ENCODE measurements at places on chromosomes 13 and 19. TPM values are rescaled to one million over a fixed set of nuclear protein-coding genes. Genes with fewer than 3 reads are reported as not detected.

The APOC4 gene
- not detected for total RNA-seq

The CCL25 gene
- not detected for total RNA-seq

The FCAR gene
- not detected for total RNA-seq

The ZNF682 gene
- total RNA-seq = 1.7 TPM

The SLC10A2 gene
- total RNA-seq = not detected

The CPB2 gene
- total RNA-seq = not detected

The FGF14 gene
- total RNA-seq = 0.33 TPM

The ZNF274 gene
- 27.0 TPM for total RNA-seq

The SLC1A5 gene
- 333 TPM for total RNA-seq

The EFNB2 gene
- 2.2 TPM for total RNA-seq

The S1PR5 gene
- 0.12 TPM for total RNA-seq

The SHANK1 gene
- 13.0 TPM for total RNA-seq

The CALR gene
- total RNA-seq = 1,588 TPM

The C13orf42 gene
- total RNA-seq = not detected

The SYT3 gene
- total RNA-seq = 0.11 TPM

The OR7A5 gene
- not detected for total RNA-seq

The NPAS1 gene
- total RNA-seq = 0.50 TPM

The MIA gene
- 0.62 TPM for total RNA-seq

The TRPC4 gene
- total RNA-seq = 4.8 TPM

The ICAM5 gene
- 1.8 TPM for total RNA-seq

The GTF3A gene
- 140 TPM for total RNA-seq

The CLC gene
- not detected for total RNA-seq

The ZNF541 gene
- 0.12 TPM for total RNA-seq

The CYP4F12 gene
- total RNA-seq = not detected

The ZNF491 gene
- total RNA-seq = 3.4 TPM

The CPAMD8 gene
- 1.5 TPM for total RNA-seq

The CD209 gene
- not detected for total RNA-seq

The CYP4F11 gene
- not detected for total RNA-seq

The TLE2 gene
- total RNA-seq = 1.7 TPM

The PDE4A gene
- total RNA-seq = 3.7 TPM

The FIZ1 gene
- 2.7 TPM for total RNA-seq

The PINLYP gene
- total RNA-seq = 2.9 TPM

The SLC27A1 gene
- 41.9 TPM for total RNA-seq

The OR10H4 gene
- not detected for total RNA-seq

The FAM83E gene
- total RNA-seq = 0.77 TPM

The ARID3A gene
- 15.5 TPM for total RNA-seq

The C1QTNF9 gene
- not detected for total RNA-seq

The KIR3DL2 gene
- total RNA-seq = not detected

The OXGR1 gene
- total RNA-seq = not detected

The TEX29 gene
- not detected for total RNA-seq

The PSG11 gene
- total RNA-seq = not detected

The CCDC8 gene
- 37.2 TPM for total RNA-seq

The NCAN gene
- total RNA-seq = under 0.01 TPM

The GPR183 gene
- total RNA-seq = under 0.01 TPM

The DIAPH3 gene
- 9.6 TPM for total RNA-seq

The NUMBL gene
- 29.7 TPM for total RNA-seq

The ZNF677 gene
- 11.6 TPM for total RNA-seq

The ADGRE2 gene
- total RNA-seq = 0.11 TPM

The FGF9 gene
- total RNA-seq = 0.12 TPM

The ERICH6B gene
- not detected for total RNA-seq

The SOX1 gene
- not detected for total RNA-seq

The HSH2D gene
- not detected for total RNA-seq

The ZNF723 gene
- total RNA-seq = not detected

The ZNF536 gene
- not detected for total RNA-seq

The DOHH gene
- 15.1 TPM for total RNA-seq

The CFD gene
- 7.1 TPM for total RNA-seq

The LILRB3 gene
- not detected for total RNA-seq

The GNA15 gene
- 0.11 TPM for total RNA-seq

Measured in uterine smooth muscle cell (primary cell).